ENCODE measurements at places on chromosomes 16 and 17.

DNA sequence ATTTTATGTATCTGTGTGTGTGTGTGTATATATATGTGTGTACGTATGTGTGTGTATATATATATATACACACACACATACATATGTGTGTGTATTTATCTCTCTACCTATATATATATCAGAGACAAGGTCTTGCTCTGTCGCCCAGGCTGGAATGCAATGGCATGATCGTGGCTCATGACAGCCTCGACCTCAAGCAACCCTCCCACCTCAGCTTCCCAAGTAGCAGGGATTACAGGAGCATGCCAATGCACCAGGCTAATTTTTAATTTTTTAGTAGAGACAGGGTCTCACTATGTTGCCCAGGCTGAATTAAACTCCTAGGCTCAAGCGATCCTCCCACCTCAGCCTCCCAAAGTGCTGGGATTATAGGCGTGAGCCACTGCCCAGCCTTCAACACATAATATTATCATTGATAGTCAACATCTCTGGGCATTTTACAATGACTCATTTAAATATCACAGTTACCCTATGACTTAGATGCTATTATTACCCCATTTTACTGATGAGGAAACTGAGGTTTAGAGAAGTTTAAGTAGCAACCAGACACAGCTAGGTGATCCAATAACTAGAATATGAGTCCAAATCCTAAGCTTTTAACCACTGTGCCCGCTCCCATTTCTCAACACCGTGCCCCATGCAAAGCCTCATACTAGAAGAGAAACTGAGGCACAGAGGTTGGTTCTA, 24.3 kb downstream of the G6PC3 start:
- no peak for DNase-seq

- no peak for DNase-seq
These were observed 22.3 kb downstream of the SMARCE1 start for GRCh38 chr17:40625311-40625710.

- DNase-seq: no peak
These were observed 36.2 kb upstream of the CLEC3A start for GRCh38 chr16:77986011-77986740.

GRCh38 chr16:27118526-27118925, 51.8 kb downstream of the C16orf82 start:
- no peak for DNase-seq

- no peak for DNase-seq
These were observed 36.3 kb upstream of the CACNG1 start for GRCh38 chr17:67008101-67008500.

DNA sequence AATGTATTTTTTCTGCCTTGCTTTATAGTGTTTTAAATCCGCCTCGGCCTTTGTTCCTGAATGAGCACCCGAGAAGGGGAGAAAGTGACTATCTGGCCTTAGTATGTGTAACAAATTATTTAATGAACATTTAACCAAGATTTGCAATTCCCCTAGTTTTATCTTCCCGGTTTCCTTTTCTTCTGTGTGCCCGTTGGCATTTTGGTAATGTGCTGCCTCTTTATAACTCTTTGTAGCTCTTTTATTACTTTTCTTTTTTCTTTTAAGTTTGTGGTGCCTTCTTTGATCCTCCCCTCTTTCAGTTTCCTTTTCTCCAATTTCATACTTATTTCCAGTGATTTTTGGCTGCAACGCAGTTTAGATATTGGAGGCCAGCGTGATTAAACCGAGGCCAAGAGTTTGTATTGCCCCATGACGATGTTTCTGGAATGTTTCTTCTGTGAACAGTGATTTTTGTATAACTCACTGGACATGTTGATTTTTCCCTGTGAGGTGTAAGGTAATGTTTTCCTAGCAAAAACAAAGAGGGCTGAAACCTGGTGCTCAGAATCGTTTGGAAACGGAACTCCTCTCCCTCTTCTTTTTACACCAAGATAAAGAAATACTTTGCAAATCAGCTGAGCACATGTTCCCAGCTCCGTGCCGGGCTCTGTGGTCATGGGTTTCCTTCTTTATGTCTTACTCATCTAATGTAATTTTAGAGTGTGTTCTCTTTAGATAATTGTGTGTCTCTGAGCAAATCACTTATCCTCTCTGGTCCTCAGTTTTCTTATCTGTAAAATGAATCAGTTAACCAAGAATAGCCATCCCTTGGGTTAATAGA, 344.3 kb downstream of the WWOX start:
- no peak for DNase-seq

DNA sequence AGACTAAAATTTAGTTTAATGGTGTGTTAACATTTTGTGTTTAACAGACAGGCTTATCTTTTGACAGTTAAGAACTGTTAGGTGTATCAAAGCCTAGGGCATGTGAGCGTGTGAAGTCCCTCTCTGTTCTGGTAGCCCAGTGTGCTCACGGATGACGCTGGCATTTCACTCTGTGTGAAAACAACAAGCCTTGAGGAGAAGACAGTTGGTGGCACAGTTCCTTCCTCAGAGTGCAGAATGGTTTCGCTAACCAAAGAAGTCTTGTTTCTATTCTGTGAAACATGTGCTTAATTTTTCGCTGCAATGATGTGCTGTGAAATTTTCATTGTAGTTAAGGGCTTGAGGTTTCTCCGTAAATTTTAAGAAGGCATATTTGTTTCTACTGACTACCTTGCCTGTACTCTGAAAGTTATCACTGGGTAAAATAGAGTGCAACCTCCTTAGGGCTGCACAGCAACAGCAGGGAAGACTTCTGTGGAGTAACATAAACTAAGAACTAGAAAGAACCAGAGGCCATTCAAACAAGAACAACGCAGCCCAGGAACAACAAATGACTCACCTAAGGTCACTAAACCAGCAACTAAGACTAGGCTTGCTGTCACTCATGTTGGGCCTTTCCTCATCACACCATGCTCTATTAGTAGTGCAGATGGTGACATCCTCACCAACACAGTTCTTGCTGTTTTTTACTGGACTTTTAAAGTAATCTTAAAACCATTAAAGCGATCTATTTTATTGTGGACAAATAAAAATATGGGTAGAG, 33.4 kb downstream of the BRD7 start:
- DNase-seq: no peak

DNA sequence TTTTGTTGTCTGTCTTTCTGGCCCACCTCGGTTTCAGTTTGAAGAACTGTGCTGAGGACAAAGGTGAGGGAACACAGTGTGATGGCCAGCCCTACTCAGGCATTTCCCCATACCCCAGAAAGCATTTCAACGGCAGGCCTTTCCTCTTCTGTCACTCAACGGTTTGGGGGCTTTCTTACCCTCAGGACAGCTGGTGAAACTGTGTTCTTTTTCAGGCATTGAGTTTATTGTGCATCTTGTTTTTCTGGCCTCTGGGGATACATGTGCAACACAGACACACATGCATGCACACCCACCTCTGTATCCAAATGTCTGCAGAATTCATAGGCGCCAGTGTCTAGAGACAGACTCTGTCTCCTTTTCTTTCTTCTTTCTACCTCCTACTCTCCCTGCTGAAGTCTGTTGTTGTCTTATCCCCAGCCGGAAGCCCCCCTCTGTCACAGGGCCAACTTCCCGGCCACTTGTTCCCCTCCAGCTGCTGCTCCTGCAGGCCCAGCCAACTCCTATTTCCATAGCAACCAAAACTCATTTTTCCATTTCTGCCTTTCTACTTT, 17.0 kb downstream of the CHD9 start:
- peak; percentile 93 for DNase-seq

GRCh38 chr17:2371183-2372130, 29.4 kb downstream of the MNT start:
- DNase-seq: no peak

- no peak for DNase-seq
These were observed 49.0 kb downstream of the KANSL1 start for GRCh38 chr17:46144246-46144645.

- DNase-seq: no peak
These were observed 37.6 kb upstream of the CNEP1R1 start for GRCh38 chr16:49987381-49987780.

DNA sequence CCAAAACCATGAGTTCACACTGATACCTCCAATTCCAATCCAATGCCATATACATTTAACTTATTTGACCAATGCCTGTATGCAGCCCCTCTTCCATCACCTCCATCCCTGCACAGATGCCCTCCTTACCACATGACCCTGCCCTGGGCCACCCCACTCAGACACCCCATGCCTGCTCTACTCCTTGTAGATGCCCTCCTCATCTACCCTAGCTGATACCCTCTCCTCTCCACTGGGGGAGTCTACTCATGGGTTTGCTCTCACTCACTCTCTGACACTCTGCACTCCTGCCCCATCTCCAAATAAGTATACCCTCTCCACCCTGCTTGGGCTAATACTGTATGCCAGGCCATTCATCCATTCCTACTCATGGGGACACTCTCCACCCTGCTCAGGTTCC, 16.0 kb upstream of the CMTM4 start:
- no peak for DNase-seq

DNA sequence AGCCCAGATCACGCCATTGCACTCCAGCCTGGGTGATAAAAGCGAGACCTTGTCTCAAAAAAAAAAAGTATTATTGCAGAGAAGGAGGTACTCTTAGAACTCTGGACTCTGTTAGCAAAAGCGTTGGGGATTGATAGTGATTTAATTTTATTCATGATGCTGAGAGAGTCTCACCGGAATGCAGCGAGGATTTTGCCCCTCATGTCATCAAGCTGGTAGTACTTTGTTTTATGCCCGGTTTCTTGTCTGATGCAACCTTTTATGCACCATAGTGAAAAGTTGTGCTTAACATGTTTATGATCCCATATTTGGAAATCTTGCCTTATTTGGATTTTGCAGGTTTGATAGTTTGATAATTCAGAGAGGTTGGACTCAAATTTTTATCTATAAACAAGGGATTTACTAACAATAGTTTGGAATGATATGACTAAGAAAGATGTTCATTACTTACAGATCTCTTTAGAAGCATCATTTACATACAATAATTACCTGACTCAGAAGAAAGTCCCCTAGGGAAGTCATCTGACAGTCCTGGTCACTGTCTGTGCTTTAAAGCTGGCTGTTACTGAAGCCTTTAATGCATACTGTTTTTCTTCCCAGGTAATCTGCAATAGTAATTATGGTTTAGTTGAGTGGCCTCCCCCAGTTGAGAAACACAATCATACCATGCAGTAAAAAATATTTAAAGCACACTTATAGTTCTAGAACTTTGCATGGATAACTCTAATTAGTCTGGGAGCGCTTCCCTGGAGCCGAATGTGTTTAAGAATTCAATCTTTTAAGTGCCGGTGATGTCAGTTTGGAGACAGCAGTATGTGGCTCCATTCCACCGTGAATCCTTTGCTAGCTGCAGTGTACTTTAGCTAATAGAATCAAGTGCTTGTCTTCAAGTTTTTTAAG, 120.9 kb downstream of the PRKCA start:
- peak; percentile 4 for DNase-seq

DNA sequence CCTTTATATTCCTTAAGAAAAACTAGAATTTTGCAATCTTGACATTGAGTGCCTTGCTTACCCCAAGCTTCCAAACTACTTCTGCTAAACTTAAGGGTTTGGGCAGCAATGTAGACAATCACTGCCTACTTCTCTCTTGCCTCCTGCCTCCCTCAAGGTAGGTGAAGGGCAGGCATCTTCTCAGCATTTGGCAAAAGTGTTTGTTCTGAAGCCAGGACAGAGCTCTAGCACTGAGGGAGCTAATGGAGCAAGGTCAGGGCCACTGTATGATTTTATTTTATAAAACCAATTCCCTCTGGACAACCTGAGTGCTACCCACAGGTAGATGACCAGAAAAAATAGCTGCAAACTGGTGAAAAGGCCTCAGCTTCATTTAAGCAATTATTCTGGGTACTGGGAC, 111.8 kb downstream of the IRX3 start:
- no peak for DNase-seq

DNA sequence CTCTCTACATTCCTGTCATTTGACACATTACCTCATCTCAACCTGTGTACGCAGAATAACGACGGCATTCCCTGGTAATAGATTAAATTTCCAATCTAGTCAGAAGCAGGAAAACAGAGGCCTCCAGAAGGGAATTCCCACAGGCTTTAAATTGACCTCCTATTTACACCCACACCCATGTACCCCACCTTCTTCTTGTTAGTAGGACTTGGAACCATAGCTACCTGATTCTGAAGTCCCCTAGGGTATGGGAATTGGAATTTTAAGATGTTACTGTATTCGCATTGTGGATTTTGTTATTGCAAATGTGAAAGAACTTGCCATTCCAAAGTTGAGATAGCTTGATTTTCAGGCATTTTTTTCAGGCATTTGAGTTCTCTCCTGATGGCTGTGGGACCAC, 377.5 kb upstream of the DYNLRB2 start:
- no peak for DNase-seq

- DNase-seq: no peak
These were observed 15.9 kb upstream of the USP10 start for GRCh38 chr16:84683691-84684591.

GRCh38 chr17:27526604-27527002, 70.4 kb downstream of the KSR1 start:
- no peak for DNase-seq

DNA sequence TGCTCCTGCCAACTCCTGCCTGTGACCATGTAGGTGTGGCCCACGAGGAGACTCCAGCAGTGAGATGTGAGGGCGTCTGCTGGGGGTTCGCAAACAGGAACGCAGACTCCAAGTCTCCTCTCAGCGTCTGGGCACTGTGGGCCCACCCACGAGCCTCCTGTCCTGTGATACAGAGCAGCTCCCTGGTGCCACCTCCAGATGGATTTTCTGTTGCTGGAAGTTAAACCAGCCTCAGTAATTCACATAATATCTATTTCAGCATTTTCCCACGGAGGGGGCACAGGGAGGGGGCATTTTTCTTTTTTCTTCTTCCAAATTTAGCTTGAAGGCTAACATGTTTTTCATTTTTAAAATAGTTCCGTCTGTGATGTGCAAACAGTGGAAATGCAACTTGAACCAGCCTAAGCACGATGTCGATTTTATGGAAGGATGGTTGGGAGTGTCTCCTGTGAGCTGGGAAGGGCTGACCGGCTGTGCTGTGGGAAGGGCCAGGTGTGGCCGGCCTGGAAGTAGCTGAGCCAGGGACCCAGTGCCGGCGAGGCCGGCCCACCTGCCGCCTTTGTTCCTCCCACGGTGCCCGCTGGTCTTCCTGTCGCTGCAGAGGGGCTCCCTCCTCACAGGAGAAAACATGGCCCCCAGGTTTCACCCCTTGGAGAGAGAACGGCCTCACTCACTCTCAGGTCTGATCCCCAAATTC, 3.9 kb upstream of the RAB40B start:
- DNase-seq: no peak

GRCh38 chr16:4376126-4376892, 4.7 kb downstream of the VASN start:
- no peak for DNase-seq

DNA sequence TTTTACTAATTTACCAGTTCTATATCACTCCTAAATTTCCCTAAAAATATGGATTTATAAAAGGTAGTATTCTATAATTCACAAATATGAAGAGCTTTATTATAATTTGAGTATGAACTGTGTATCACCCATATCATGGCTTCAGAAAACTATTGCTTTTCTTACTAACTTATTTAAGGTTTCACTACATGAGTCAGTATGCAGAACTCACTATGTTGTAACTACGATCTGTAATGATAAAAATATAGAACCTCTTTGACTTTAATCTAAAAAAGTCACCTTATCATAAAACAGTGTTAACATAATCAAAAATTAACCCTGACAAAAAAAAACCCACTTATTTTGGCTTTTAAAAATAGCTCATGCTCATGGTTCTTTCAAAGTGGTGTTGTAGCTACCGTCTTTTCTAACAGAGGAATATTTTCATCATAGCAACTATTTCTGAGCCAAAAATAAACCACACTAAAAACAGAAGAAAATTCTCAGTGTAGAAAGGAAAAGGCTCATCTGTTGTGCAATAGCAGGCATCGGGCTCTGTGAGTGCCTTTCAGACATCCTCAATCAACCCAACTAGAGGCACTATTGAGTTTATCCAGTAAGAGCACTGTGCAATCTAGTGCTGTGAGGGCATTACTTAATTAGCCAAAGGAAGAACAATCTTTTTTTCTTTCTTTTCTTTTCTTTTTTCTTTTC, 42.1 kb downstream of the ITGAM start:
- DNase-seq: peak; percentile 9
